ENCODE measurements at places on chromosomes 2 and 18. TPM values are rescaled to one million over a fixed set of nuclear protein-coding genes. Genes with fewer than 3 reads are reported as not detected.
A peak's percentile ranks its signal among the peaks of the same experiment; 100 is the strongest.

DNA sequence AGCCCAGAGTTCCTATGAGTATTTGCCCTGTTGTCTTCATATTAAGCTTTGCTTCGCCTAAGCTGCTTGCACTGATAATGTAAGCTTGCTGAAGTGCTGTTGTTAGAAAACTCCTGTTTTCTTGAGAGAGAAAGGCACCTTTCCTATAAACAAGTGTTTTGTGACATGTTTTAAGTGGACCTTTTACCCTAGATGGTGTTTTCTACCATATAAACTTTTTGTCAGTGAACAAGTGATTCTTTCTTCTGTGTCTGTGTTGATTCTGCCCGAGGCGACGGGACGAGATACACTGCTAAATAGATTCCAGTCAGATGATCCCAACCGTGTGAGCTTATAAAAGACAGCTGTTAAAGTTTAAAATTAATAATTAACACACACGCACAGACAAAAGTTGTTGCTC is 24.1 kb downstream of the CABLES1 start:
- no peak for DNase-seq

GRCh38 chr2:79112269-79112668 is 8.0 kb upstream of the REG1A start:
- DNase-seq: no peak

GRCh38 chr2:143640826-143641225 is 511.6 kb downstream of the ARHGAP15 start:
- peak; percentile 71 for DNase-seq

DNA sequence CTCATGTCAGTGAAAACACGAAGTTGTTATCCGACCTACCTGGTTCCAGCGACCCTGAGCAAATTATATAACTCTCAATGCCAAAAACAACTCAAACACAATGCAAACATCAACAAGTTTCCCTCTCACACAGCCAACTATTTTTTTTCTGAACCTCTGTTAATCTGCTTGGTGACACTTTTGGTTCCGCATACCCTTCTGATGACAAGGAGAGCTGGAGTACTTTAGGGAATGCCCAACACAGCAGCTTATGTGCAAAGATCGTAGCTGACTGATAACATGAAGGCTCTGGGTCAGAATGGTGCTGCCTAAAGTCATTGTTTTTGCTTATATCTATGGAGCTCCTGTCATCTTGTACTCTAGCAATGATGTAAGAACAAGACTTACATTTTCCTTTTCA is 72.7 kb upstream of the CCDC68 start:
- DNase-seq: no peak

- no peak for DNase-seq
Observed at GRCh38 chr2:221216636-221217035, 355.5 kb downstream of the EPHA4 start.

DNA sequence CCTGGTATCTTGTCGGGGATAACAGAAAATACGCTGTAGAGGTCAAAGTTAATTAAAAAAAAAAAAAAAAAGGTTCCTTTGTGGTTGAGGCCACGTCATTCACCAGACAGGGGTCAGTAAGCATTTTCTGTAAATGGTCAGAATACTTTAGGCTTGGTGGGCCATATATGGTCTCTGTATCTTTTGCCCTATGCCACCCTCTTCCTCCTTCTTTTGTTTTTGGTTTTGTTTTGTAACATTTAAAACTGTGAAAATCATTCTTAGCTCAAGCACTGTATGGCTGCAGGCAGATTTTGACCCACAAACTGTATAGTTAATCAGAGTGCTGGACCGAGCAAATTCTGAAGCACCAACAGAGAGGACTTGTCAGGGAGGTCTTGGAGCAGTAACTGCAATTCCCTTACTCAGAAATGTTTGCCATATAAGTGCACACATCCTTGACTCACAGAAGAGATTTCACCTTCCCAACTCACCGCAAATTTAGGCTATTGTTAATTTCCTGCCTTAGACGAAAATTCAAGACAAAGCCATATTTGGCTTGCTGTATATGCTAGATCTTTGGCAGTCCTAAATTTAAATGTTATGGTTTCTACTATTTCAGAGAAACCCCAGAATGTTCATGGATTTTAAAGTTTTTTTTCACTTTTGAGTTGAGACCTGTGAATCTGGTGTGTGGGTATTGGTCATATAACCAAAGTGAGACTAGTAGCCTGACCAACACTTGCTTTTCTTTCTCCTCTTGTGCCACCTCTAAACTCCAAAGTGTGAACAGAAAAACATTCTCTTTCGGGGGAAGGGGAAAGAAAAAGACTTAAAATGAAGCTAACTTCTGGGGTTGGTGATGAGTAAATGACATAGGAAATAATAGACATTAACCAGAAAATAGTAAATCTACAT is 65.4 kb downstream of the DOCK10 start:
- DNase-seq: no peak

The LIMS4 gene
- polyA plus RNA-seq: 1.1 TPM

GRCh38 chr2:85539361-85540132 is 579 bp downstream of the MAT2A start:
- DNase-seq: peak; percentile 55

The ANKRD30BL gene
- polyA plus RNA-seq: not detected

DNA sequence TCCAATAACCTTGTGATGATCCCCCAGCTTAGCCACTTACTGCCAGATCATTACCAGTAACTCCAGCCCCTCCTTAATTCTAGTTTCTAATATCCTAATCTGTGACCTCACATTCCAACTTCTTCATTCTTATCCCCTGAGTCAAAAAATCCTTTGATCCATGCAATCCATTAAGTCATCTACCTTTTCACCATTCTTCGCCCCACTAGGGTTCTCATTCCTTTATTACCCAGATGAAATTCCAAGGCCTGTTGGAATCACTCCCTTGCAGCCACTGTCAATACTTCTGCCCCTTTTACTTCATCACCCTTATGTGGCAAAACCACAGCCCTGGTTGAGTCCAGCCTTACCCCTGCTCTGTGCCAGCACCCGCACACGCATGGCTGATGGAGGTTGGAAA is 20.3 kb upstream of the IL36G start:
- no peak for DNase-seq

- DNase-seq: no peak
Observed at GRCh38 chr2:38265461-38265860, 111.6 kb downstream of the ATL2 start.

DNA sequence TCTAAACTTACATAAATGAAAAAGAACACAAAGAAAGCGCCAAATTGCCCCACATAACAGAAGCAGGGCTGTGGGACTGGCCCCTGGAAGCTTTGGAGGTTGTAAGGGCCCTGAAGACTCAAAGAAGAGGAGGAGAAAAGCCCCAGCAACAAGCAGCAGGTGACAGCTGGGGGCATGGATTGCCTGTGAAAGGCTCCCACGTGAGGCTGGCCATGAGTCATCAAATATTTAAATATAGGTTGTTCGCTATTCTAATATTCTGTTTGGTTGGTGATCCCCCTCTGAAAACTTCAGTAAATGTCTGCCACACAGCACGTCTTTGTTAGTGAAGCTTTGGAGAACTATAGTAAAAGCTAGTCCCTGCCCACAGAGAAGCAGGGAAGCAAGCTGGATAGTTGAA is 132.4 kb downstream of the MREG start:
- no peak for DNase-seq

- no peak for DNase-seq
Observed at GRCh38 chr2:77101796-77102452, 420.3 kb downstream of the LRRTM4 start.

DNA sequence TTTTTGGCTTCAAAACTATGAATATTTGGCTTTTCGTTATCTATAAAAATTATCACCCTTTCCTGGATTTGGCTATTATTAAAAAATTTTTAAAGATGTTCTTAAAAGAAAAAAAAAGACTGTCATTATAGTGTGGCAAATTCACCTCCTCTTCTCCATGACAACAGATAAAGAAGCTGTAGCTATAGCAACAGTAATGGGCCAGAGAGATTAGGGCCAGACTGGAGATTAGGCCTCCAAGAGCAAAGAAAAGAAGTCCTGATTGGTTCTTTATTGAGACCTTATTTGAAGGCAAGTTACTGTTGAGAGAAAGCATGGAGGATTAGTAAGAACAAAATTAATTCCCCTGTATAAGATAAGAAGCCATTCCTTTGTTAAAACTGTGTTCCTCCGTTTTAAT is 812.5 kb downstream of the DCC start:
- no peak for DNase-seq

The LMAN1 gene
- polyA plus RNA-seq: 108 TPM

DNA sequence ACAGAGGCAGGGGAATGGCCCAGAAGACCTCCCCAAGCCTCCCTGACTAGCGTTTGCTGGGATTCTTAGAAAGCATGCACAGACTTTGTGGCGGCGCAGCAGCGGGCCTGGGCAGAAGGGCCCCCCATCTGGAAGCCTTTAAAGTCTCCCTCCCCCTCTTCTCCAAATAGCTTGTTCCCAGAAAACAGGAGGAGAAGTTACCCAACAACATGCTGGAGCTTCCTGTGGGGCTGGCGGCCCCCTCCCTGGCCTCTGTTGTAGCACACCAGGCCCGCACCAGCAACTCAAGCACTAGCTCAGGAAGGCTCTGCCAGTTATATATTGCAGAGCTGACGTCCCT is 334.8 kb downstream of the DYSF start:
- DNase-seq: no peak

DNA sequence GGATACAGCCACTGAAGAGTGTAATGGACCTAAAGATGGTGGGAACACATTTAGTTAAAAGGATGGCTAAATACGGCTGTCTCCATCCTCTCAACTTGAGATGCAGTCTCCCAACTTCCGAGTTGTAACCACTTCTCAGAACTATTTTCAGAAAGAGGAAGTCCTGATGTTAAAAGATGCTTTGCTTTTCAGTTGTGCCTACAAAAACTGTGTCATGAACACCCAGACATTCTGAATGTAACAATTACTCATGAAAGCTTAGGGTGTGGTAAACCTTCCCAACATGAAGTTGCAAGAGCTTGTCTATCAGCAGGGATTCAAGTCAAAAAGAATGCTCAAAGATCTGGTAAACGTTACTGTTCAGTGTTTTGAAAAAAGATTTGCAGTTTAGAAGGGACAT is 147.9 kb downstream of the DOCK10 start:
- no peak for DNase-seq

- DNase-seq: no peak
Observed at GRCh38 chr2:9734308-9734707, 103.5 kb upstream of the YWHAQ start.

GRCh38 chr18:45920367-45920766 is 46.8 kb downstream of the EPG5 start:
- no peak for DNase-seq

DNA sequence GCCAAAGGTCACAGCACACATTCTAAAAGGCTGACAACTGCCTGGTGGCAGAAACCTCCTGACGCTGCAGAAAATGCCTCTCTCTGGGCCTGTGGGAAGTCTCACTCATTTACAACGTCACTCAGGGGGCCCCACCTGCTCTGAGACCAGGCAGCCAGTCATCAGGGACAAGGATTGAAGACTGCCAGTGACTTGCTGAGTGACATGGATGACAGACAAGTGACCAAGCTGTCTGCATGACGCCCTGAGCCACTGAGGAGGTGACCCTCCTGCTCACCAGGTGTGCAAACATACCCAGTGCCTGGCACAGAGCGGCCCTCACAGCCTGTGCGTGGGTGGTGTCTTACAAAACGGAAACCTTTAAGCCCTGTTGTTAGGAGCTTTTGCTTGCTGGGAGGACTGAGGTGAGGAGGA is 392.4 kb downstream of the TNS1 start:
- DNase-seq: no peak

DNA sequence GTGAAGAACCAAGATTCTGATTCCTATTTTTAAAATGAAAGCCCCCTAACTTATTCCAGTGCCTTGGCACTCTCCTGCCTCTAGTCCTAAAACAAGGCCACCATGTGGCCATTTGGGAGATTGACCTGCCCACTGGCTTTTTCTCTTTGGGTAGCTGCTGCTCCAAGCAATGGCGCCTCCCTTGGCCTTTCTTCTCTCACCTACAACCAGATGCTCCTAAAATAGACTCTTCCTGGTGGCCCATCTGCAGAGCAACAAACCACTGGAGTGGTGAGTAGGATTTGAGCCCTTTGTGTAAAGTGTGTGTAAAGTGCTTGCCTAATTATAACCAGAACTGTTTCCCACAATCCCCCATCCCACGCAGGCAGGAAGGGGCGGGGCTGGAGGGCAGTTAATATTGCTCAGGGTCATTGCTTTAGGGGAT is 114.2 kb downstream of the FHOD3 start:
- no peak for DNase-seq

The ZSWIM2 gene
- polyA plus RNA-seq: not detected

- DNase-seq: no peak
Observed at GRCh38 chr2:171383134-171383533, 50.7 kb downstream of the METTL8 start.
